ENCODE measurements at places on chromosomes 3 and 15.

DNA sequence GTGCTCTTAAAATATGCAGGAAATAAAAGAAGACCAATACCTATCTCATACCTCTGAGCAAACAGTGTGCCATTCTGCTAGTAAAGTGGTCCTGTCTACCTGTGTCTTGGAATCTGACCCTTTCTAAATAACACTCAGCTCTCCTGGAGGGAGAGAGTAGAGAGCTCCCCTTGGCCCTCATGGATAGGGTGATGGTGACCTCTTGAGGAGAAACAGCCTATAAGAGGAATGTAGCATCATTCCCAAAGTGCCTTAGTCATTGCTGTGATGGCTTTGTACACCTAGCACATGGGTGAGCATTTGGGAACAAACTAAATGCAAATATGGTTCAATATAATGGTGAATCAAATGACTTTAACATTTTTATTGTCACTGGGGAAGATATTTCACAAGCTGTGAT is 10.0 kb downstream of the SNTN start:
- DNase-seq = no peak

- no peak for DNase-seq
Measured at GRCh38 chr3:159672728-159673688, 315.6 kb upstream of the IL12A start.

- no peak for DNase-seq
Measured at GRCh38 chr3:150091626-150092025, 120.9 kb upstream of the PFN2 start.

- no peak for DNase-seq
Measured at GRCh38 chr3:72335458-72336095, 512.7 kb downstream of the SHQ1 start.

- no peak for DNase-seq
Measured at GRCh38 chr3:41304593-41304992, 105.3 kb downstream of the CTNNB1 start.

DNA sequence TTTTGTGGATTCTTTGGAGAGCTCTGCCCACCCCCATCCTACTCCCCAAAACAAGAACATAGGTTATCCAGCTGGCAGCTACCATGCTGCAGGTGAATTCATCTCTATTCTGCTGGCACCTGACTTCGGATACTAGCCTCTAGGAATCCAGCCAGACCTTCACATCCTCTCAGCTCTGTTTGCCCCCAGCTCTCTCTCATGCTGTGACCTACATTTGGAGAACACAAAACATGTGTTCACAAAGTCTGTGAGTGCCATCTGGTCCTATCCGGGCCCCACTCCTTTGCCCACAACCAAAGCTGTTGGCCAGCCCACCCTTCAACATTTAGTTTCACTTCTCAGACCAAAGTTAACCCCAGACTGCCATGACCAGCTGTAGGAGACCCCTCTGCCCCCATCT is 89.4 kb upstream of the C3orf80 start:
- DNase-seq = no peak

- no peak for DNase-seq
Measured at GRCh38 chr3:117063930-117064329, 354.4 kb downstream of the TUSC7 start.
